ENCODE measurements at places on chromosomes 6 and 20.

- DNase-seq = no peak
These were observed 138.1 kb downstream of the DNAH8 start for GRCh38 chr6:38853236-38853635.

DNA sequence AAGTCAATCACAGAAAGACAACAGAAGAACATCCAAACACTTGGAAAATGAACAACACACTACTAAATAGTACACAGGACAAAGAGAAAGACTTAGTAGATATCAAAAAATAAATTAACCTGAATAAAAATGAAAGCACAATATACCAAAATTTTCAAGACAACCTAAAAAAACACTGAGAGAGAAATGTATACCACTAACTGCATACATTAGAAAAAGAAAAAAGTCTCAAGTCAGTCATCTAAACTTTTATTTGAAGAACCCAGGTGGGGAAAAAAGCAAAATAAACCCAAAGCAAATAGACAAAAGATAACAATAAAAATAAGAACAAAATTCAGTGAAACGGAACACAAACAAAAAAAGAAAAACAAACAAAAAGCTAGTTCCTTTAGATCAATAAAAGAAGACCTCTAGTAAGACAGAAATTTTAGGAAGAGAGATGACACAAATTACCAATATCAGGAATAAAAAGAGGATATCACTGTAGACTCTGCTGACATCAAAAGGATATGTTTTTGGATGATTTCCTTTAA, 172.8 kb downstream of the TRIM27 start:
- no peak for DNase-seq

DNA sequence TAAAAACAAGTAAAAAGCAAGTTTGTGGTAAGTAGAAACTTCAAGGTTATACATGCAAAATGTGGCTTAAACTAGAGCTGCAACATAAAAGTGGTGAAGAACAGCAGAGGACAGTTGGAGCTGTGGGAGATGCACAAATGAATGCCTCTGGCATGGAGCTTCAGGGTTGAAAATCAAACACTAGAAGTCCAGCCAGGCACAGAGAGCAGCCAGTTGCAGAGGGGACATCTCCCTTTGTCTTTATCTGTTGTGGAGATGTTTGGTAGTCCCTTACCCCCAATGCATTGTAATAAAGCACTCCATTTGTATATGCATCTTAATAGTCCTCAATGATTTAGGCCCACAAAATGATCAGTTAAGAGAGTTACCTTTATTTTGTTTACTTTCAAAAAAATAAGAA, 73.1 kb upstream of the C20orf144 start:
- no peak for DNase-seq

GRCh38 chr6:124868481-124868880, 93.8 kb upstream of the RNF217 start:
- no peak for DNase-seq

GRCh38 chr6:617456-618100, 39.3 kb downstream of the HUS1B start:
- DNase-seq = no peak

DNA sequence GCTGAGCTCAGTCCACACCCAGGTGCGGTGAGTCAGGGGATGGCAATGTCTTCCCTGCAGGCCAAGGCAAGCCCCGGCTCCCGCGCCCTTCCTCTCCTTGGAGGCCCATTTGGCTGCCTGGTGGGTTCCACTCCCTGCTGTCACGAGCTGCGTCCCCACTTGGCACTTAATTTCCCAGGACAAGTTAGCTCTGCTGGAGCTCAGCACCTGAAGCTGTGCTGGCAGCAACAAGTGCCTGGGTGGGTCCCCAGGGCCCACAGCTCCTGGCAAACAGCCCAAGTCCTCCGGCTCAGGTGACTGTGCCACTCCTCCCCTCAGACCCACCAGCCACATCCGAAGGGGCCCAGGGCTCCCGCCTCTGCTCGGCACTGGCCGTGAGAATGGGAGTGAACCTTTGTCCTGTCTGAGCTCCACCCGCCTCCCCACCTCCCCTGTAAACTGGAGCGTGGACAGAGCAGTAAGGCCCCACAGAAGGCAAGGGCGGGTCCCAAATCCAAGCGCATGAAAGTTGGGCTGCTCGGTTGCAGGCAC, 16.9 kb downstream of the LAMA5 start:
- DNase-seq = no peak

GRCh38 chr6:143953922-143954321, 54.1 kb downstream of the PLAGL1 start:
- DNase-seq = no peak

DNA sequence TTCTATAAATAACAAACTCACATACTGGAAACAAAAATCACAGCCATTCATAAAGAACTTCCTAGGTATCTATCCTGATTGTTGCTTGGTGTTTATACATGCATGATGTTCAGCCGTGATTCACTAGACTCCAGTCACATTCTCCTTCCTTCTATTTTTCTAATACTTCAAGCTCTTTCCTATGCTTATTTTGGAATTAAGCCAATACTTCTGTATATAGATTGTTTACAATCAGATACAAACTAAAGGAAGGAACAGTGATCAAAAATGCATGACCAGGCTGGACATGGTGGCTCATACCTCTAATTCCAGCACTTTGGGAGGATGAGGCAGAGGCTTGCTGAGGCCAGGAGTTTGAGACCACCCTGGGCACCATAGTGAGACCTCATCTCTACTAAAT, 377.5 kb upstream of the IRAK1BP1 start:
- no peak for DNase-seq

DNA sequence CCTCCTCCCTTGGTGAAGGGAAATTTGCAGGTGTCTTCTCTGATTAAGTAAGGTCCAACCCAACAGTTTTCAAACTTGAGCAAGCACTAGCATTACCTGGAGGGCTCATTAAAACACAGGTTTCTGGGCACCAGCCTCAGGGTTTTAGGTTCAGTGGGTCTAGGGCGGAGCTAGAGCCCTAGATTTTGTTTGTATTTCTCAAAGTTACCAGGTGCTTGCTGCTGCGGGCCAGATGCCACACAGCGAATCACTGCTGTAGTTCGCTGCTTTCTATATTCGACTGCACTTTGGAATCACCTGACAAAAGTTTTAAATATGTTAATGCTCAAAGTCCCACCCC, 869 bp downstream of the COL21A1 start:
- no peak for DNase-seq

DNA sequence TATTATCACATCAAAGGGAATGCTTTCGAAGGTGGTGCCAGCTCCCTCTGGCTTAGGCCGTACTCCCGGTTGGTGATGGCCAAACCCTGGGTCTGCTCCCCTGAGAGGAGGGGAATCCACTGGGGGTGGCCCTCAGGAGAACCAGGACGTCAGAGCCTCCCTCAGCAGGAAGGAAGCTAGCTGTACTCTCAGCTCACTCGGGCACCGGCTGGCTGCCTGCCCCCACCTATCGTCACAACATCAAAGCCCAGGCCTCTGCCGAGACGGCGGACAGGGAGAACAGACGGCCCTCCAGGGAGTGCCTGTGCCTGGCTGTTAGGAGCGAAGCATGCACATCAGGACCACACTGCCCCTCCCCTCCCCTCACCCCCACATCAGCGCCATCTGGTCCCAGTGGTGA, 9.2 kb upstream of the PGC start:
- DNase-seq = no peak

GRCh38 chr6:16725145-16725864, 36.0 kb downstream of the ATXN1 start:
- no peak for DNase-seq

GRCh38 chr6:75483136-75483952, 10.3 kb downstream of the FILIP1 start:
- DNase-seq = no peak

DNA sequence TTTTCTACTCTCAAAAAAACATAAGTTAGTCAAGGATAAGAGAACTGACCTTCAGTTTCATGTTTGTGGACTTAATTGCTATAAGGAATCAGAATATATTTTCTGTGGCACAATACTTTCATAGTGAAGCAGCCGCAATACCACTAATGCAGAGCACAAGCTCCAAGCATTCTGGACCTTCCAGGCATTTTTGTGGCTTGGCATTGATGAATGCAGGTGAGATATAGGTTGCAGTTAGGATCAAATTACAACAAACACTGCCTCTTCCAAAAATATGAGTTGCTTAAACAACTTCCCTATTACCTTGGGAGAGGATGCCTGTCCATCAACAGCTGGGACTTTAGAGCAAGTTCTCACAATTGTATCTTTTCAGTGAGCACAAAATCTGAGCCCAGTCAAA, 162.8 kb upstream of the RSPO3 start:
- no peak for DNase-seq

DNA sequence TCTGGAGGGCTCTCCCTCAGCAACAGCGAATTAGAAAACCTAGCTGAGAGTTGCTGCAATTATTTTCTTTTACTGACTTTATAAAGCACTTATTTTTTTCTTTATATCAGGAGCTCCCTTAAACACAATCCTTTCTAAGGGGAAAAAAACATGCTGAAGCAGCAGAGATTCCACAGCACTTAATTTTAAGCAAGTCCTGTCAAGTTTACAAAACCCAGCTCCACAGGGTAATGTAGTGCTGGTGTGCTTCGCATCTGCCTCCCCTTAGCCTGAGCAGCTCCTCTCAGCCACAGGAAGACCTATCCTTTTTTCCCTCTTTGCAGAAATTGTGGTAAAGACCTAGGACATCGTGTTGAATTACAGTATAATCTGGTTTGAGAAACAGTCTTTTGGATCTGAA, 208.1 kb upstream of the SYNDIG1 start:
- no peak for DNase-seq

DNA sequence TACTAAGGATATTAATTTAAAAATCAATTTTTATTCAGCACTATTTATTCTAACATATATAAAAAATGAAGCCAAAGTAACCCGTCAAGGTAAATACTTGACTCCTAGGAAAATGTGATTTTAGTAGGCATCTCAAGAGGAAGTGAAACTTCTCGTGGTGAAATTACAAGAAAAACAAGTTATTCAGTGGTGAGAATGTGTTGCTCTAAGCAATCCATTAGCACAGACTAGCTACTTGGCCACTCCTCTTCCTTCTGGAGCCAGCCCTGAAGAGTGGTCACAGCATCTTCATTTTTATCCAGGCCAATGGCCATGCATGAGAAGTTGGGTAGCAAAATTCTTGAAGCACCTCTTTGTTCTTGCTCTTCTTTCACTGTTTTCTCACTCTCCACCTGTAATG, 40.4 kb upstream of the GFRAL start:
- no peak for DNase-seq

- no peak for DNase-seq
These were observed 54.6 kb downstream of the B4GALT5 start for GRCh38 chr20:49659056-49659455.
